ENCODE measurements at places on chromosomes 1 and 21. TPM values are rescaled to one million over a fixed set of nuclear protein-coding genes. Genes with fewer than 3 reads are reported as not detected.

Gene HPCA
- total RNA-seq, result 0.51 TPM

GRCh38 chr1:58089898-58090534 is 456.5 kb downstream of the OMA1 start:
- DNase-seq, result no peak

DNA sequence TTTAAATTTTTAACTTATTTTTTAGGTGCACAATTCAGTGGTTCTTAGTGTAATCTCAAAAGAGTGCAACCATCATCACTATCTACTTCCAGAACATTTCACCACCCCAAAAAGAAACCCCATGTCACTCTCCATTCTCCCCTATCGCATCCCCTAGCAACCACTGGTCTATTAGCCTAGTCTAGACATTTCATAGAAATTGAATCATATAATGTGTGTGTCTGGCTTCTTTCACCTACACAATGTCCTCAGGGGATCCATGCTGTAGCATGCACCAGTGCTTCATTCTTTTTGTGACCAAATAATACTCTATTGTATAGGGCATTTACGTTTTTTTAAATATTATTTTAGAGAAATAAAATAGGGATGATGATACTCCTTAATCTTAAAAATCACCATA is 64.7 kb downstream of the JAK1 start:
- DNase-seq, result no peak

GRCh38 chr1:192627901-192628300 is 8.0 kb upstream of the RGS13 start:
- DNase-seq, result no peak

DNA sequence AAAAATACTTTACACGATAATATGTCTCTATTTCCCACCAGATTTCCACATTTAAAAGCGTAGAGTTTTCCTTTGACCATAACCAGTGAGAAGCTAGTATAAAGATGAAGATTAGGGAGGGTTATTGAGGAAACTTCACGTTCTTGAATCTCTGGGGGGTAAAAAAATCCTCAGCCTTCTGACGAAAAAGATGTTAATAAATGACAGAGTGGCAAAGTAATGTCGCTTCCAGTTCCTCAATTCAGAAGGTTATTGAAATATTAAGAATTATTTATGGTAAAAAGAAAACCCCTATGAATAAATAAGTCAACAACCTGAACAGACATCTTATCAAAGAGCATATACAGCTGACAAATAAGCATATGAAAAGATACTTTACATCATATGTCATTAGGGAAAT is 241.0 kb downstream of the GPATCH2 start:
- no peak for DNase-seq

GRCh38 chr21:37273440-37273839 is 6.3 kb upstream of the VPS26C start:
- no peak for DNase-seq

DNA sequence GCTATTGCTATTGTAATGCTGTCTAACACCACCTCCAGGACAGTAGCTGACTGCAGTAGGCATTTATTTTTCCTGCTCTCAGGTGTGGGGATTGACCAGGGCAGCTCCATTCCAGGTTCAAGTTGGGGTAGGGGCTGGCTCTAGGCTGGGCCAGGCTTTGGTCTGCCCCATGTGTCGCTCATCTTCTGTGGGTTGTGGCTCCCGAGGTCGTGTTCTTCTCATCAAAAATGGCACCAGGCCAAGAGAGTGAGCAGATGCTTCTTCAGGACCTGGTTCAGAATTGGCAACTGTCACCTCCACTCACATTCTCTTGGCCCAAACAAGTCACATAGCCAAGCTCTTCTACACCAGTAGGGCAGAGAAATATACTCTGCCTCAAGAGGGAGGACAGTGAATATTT is 133.7 kb downstream of the PTPRU start:
- no peak for DNase-seq

Data from aorta (tissue), 5 donors.